ENCODE measurements at places on chromosomes 13 and 19.

- no peak for DNase-seq
Observed at GRCh38 chr13:85685436-85685835, 113.8 kb downstream of the SLITRK6 start.

- DNase-seq: no peak
Observed at GRCh38 chr13:46934749-46935148, 37.9 kb upstream of the HTR2A start.

- DNase-seq: no peak
Observed at GRCh38 chr19:45809643-45810159, 5.4 kb downstream of the RSPH6A start.

DNA sequence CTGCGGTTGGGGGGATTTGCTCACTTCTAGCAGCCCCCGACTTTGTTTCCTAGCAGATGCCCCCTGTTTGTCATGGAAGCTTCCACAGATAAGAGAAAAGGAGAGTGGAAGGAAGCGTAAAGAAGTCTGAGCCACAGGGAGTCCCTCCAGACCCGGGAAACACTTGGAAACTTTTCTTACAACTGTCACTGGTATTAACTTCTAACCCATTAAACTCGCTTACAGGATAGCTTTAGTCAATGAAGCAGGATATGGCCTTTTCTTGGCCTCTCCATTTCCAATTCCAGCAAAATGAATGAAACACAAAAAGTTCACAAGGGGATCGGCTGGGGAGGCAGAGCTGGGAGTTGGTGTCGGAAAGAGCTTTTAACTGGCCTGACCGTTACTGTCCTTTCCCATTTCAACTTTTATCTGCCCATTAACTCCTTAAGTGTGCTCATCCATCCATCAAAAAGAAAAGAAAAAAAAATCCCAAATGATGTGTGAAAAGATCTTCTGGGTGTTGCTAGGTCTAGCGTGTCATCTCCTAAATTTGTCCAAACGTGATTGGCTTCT, 231.9 kb upstream of the ARGLU1 start:
- DNase-seq: no peak

GRCh38 chr19:13275016-13275722, 125.0 kb downstream of the IER2 start:
- DNase-seq: no peak

DNA sequence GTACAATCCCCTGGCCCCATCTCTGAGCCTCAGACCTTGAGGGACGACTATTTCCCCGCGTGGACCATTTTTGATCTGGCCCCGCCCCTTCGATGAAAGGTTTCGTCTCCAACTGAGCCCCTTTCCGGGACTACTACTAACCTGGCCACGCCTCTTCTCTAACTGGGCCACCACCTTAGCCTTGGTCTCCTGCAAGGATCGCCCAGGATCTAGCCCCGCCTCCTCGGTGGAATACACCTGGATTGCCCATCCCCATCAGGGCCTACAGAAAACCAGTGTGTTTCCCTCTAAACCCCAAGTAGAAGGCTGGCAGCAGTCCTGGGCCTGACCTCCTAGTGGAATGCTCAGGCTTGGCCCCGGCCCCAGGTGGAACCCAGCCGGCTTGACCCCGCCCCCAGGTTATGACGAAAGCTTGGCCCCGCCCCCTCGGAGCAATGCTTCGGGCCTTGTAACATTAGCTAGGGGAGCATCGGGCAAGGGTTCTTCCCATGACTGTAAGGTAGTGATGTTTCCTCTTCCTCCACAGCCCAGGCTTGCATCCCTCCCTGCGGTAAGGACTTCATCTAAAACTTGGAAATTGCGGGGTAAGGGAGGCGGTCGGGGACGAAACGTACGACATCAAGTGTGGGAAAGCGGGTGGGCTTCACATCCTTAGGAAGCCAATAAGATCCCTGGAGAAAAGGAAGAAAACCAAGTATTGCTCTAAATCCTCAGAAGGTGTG, 9.1 kb downstream of the SPACA6 start:
- peak; percentile 89 for DNase-seq

GRCh38 chr19:47663911-47664771, 49.1 kb upstream of the EHD2 start:
- no peak for DNase-seq

DNA sequence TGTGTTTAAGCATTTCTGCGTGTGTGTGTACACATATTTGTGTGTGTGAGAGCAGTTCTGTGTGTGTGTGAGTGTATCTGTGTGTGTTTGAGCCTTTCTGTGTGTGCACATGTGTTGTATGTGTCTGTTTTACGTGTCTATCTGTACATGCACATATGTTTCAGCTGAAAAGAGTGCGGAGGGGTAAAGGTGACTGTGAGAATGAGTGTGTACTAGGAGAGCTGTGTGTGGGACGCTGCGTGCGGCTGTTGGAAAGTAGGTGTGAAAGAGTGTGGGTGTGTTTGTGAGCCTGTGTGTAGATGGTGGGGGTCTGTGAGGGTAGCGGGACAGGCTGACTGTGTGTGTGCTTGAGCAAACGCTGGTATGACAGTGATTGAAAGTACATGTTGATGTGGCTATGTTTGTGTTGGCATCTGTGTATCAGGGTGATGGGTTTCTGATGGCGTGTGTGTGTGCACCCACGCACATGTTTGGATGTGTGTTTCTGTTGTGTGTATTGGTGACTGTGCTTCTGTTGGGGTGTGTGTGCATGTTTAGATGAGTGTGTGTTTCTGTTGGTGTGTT, 7.5 kb upstream of the TPM4 start:
- no peak for DNase-seq

GRCh38 chr19:18007044-18007916, 690 bp upstream of the ARRDC2 start:
- DNase-seq: peak; percentile 64

- no peak for DNase-seq
Observed at GRCh38 chr19:17441241-17442021, 7.0 kb downstream of the TMEM221 start.

GRCh38 chr19:52570000-52570861, at the start of gene ZNF701:
TSS of gene ZNF701 (plus strand) at chr19:52570287. CDS start at chr19:52574148, 3,861 bp downstream.
- peak; percentile 85 for DNase-seq

DNA sequence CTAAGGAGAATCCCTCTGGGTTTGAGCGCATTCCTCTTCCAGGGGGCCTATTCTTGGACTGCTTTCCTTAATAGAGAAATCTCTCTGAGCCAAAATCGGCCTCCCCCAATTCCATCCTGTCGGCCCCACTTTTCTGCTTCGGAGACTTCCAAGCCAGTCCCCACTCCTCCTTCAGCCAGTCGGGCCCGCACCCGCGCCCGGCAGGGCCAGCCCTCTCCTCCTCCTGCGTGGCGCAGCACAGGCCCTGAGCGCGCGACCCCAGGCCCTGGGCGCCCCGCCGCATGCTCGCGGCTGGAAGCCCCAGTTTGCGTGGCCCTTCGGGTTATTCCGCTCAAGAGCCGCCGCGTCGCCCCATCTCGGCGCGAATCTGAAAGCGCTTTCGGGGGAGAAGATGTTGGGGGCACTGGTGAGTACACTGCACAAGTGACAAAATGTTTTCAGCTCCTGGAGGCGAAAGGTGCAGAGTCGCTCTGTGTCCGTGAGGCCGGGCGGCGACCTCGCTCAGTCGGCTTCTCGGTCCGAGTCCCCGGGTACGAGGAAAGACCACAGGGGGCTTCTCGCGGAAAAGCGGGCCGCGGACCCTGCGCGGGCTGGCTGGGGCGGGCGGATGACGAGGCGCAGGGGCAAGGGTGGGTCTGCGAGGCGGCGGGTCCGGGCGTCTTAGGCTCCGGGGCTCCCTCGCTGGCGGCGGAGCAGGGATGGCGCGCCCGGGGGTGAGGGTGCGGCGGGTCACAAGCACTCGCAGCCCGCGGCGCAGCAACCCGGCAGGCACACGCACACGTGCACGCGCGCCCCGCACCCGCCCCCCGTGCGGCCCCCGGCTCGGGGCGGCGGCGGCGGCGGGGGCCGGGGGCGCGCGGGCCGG, at the start of gene IL17D:
IL17D (plus strand) TSS at position 785 of the 865 bp plus-strand sequence. CDS start 303 bp downstream, outside the sequence.
- DNase-seq: no peak

DNA sequence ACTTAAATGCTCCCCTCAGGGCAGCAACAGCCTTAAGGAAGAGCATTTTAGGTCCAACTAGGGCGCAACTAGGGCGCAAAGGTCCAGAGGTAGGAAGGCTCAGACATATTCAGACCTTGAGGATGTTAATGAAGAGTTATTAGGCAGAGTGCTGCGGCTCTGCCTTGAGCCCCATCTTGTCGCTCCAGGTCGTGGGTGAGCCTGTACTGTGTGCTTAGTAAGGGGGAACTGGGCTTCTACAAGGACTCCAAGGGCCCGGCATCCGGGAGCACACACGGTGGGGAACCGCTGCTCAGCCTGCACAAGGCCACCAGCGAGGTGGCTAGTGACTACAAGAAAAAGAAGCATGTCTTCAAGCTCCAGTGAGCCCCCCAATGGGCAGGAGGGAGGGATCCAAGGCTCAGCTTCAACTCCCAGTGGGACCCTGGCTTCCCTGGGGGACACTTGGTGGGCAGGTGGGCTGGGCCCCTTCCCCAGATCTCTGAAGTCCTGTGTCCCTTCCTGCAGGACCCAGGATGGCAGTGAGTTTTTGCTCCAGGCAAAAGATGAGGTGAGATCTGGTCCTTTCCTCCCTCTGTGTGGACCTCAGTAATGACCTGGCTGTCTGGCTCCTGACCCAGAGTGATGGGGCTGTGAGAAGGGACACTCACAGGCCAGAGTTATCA, 4.7 kb upstream of the SHKBP1 start:
- no peak for DNase-seq

DNA sequence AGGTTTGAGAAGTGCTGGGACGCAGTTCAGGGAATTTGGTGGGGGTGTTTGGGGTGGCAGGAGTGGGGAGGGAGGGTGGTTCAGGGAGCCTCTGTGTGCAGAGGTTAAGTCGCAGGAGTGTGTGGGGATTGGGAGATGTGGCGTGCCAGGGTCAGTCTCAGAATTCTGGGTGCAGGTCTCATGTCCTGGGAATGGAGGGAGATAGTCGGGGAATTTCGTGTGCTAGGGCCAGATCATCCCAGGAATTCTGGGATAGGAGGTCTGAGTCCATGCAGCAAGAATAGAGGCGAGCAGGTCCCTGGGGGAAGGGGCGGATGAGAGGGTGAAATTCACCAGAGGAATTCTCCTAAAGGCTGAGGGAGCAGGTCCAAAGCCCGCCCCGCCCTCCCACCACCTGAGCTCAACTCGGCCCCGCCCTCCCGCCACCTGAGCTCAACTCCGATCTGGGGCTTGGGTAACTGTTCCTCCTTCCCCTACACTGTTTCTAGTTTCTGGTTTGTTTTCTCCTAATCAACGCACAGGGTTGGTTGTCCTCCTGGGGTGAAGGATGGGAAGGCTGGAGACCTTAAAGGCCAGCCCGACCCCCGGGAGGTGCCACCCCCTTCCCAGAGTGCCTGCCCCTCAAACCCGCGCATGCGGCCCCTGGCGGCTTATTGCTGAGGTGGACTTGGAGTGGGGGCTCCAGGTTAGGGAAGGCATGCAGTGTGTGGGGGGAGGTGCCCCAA, 15.2 kb downstream of the KCNC3 start:
- DNase-seq: no peak

DNA sequence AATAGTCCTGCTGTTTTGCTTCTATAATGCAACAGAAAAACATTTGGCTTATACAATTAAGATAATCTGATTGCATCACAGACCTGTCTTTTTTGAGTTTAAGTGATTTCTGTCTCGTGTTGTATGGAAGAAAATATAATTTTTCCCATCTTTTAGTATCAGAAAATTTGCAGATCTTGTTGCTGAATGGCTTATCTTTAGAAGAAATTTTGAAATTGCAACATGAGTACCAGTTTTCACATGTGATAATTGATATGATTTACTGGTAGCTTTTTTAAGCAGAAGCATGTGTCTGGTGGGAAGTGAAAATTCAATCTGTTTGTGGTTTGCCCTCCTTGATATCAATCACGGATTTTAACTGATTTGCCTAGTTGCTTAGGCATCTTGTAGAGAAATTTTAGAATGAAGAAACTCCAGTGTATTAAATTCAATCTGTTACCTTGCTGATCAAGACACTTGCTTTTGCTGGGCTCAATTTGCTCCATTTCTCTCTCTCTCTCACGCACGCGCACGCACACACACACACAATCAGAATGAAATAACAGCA, 89.8 kb upstream of the MYCBP2 start:
- DNase-seq: no peak

DNA sequence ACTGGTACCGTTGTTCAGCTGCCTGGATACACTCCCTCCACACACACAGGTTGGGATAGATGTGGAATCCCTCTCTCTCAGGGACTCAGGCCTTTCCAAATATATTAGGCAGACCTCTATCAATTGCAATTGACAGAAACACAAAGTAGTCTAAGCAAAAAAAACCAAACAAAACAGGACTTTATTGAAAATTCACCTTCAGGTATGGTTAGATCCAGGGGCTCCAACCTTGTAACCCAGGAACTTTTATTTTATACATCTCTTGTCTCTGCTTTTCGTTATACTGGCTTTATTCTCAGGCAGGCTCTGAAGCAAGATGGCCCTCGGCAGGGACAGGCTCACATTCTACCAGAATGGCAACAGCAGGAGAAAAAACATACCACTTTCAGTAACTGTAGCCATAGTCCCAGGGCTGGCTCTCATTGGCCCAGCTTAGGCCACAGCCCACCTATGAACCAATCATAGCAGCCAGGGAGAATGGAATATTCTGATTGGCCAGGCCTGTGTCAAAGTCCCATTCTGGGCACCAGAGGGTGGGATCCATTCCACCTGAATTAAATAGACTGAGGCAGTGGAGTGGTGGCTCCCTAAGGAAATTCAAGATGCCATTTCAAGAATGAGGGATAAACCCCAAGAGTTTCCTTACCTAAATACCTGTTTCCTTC, 13.1 kb upstream of the CEACAM19 start:
- no peak for DNase-seq

GRCh38 chr13:31697290-31697689, 42.0 kb upstream of the RXFP2 start:
- no peak for DNase-seq

DNA sequence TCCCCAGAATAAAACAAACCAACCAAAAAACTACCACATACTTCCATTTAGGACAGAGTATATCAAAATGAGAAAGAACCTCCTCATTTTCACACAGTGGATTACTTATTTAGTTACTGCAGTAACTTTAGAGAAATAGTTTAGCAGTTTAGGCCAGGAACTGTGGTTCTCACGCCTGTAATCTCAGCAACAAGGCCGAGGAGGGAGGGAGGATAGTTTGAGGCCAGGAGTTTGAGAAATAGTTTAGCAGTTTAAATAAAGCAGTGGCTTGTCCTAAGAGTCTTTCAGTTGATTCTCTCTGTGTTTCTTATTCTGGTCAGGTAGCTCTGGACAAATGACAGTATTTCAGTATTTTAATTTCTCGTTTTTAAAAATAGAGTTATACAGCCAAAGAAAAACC, 9.4 kb downstream of the HMGB1 start:
- no peak for DNase-seq

DNA sequence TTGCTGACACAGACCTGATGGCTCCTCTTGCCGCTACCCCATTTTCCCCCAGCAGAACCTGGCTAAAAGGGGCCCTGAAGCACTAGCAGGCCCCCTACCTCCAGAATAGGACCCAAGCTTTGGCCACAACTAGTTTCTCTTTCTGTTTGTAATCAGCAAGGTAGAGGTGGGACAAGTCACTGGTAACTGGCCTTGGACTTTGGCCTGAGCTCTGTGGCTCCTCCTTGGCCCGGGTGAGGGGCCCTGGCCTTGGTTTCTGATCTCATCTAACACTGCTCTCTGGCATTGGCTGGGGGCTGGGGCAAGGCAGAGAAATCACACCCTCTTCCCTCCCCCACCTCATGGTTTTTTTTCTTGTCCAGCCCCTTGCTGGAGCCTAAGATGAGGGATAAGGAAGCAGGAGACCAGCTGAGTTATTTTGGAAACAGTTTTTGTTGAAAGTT, 2.1 kb downstream of the CALM3 start:
- no peak for DNase-seq

Measured in RWPE2 (cell line).